T-helper 2 cell (primary cell): ENCODE measurements at places on chromosomes 3 and 15.

DNA sequence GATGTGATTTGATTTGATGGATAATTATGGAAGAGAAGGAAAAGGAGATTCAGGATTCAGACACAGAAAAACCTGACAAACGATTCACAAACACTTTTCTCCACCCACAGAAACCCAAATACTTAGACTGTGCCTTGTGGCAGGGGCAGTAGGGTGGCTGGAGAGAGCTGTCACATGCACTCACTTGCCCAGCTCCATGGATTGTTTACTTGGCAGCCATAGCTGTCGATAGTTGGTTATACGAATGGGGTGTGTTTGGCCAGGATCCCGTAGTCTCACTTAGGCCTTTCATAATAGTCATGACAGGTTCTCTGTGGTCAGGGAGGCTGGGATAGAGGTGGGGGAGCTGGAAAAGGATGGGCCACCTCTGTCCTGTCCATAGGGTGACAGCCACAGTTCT is 76.9 kb downstream of the CACNA1D start:
- DNase-seq = no peak

DNA sequence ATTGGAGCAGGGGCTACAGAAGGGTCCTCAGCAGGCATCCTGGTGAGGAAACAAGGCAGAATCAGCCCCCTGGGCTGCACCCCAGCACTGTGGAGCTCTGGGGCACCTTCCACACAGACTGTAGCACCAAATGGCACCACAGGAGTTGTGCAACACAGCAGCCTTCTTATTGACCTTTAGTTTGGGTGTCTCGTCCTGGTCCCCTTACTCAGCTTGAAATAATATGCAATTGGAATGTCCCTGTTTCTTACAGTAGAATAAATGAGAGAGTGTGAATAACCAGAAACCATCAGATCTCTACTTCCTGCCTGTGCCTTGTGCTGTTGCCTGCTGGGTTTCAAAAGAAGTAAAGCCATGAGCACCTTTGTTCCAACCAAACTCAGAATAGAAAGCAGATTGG is 44.5 kb downstream of the RPLP1 start:
- DNase-seq = no peak

DNA sequence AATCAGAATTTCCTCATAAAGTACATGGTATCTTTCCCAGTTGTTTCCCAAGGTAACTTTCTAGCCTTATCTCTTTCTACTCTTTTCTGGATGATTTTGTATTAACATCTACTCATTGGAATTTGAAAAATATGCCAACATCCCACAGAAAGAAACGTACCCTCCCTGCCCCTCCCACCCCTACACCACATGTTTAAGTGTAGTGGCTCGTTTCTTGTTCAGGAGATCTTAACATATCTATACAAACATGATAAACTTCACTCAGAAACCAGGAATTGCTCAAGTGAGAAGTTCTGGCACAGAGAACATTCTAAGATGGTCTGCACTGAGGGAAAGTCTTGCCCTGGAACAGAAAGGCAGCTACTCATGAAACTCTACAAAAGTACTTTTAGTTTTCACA is 404.7 kb downstream of the SOX2 start:
- no peak for DNase-seq

DNA sequence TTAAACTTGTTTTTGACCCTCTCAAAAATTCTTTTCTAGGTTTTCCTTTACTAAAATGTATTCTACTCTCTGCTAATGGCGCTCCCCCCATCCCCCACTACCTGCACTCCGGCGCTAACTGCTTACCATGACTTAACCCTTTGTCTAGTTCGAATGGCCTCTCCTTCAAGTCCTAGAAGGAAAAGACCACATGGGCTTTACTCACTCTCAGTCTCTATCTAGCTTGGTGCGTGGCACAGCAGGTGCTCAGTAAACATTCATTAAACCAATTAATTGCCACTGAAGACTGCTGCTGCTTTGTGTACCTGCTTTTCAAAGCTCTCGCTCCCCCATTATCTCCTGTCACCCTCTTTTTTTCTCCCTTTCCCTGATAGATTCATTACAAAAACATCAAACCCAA is 457.7 kb upstream of the THRB start:
- DNase-seq = no peak

- no peak for DNase-seq
Observed at GRCh38 chr3:57143886-57144459, 21.2 kb downstream of the IL17RD start.

- DNase-seq = no peak
Observed at GRCh38 chr3:138186221-138186620, 880 bp upstream of the ARMC8 start.

DNA sequence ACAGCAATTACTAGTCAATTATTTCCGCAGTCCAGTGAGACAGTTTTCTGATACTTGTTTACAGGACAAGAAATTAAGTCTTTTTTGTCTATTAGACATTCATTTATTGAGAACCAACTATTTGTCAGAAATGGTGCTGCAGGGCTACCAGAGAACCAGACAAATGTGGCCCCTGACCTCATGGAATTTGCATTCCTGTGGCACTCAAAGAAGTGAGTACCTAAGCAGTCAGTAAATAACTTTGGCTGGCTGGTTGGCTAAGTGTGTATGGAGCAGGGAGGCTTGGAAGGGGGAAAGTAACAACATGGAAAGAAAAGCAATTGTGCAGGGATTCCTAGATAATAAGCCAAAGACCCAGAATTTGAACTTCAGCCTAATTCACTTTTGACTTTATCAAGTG is 837.0 kb upstream of the CFAP20DC start:
- DNase-seq = no peak

- no peak for DNase-seq
Observed at GRCh38 chr3:45771166-45771775, 25.1 kb downstream of the SLC6A20 start.

GRCh38 chr3:23550402-23550801 is 255.4 kb upstream of the UBE2E1 start:
- no peak for DNase-seq

DNA sequence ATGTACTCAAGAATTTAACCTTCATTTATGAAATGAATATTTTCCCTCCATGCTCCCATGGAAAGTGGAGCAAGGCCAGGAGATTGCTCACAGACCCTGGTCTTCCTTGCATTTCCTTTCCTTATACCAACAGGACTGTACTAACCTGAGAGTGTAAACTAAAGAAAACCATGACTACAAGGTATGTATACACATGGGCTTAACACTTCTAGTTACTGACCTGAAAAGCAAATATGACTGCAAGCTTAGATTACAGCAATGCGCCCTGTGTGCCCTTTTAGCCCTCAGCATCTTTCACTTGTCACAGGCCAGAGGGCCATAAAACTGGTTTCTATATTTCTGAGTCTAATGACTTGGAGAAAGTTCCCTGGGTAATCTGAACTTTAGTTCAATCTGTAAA is 52.1 kb downstream of the NEK10 start:
- no peak for DNase-seq

DNA sequence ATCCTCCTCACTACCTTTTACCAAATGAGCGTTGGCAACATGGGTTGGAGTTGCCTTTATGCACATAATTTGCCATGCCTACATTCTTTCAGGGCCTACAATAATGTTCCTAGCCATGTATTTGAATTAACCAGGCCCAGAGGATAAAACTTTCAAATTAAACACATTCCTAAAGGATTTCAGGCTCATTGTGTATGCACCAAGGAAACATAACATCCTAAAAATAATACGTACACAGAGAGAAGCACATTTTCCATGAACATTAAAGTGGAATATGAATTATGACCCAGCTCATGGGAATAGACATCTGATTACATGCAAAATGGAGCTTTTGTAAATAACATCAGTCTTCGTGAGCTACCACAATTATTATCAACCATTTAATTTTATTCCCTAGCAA is 203.3 kb downstream of the RORA start:
- DNase-seq = no peak

GRCh38 chr15:49721621-49722020 is 100.8 kb downstream of the DTWD1 start:
- no peak for DNase-seq

DNA sequence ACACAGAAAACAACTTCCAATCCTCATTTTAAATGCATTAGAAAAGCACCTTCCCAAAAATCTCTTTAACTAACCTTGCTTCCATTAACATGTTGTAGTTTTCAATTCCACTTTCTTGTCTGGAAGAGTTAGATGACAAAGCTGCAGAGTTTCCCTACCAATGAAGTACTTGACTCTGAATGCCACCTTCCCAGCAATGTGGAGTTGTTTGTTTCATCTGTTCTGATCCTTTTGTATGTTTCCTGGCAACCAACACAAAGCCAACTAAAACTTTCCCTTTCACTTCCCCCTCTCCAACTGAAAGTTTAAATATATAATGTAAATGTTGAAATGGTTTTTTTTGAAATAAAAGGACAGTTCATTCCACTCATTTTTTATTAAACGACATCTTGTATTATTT is at the start of gene WDR49:
TSS of gene WDR49 (minus strand) at position 183 of the 400 bp plus-strand sequence. CDS start 517 bp downstream, outside the sequence.
- no peak for DNase-seq
